ENCODE measurements at places on chromosomes 3 and 15.
A peak's percentile ranks its signal among the peaks of the same experiment; 100 is the strongest.

- DNase-seq = no peak
Observed at GRCh38 chr3:187185759-187186158, 11.5 kb upstream of the RTP1 start.

DNA sequence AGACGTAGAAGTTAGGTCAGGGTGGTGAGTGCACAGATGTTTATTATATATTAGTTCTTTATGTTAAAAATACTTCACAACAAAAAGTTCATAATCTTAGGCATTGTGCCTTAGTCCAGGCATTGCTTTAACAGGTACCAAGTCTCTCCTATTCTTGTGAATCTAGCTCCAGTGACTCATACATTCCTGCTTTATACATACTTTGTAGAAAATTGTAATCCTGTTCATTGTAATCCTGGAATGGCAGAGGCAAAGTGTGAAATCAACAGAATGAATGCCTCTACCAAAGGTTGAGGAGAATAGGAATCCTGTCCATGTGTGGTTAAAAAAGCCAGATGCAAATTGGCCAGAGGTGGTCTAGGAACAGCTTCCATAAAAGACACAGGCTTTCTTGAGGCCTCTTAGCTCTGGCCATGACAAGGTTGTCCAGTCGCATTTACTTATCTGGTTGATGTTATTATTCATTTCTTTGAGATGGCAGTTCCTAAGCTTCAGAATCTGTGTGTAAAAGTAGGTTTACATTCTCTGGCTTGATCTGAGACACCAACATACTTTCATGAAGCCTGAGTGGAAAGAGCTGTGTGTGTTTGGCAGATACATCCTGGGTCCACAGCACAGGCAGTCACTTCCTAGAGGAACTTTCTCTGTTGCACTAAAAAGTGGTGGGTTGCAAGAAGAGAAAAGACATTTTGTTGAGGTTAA, 109.0 kb downstream of the CDIN1 start:
- DNase-seq = peak; percentile 17

DNA sequence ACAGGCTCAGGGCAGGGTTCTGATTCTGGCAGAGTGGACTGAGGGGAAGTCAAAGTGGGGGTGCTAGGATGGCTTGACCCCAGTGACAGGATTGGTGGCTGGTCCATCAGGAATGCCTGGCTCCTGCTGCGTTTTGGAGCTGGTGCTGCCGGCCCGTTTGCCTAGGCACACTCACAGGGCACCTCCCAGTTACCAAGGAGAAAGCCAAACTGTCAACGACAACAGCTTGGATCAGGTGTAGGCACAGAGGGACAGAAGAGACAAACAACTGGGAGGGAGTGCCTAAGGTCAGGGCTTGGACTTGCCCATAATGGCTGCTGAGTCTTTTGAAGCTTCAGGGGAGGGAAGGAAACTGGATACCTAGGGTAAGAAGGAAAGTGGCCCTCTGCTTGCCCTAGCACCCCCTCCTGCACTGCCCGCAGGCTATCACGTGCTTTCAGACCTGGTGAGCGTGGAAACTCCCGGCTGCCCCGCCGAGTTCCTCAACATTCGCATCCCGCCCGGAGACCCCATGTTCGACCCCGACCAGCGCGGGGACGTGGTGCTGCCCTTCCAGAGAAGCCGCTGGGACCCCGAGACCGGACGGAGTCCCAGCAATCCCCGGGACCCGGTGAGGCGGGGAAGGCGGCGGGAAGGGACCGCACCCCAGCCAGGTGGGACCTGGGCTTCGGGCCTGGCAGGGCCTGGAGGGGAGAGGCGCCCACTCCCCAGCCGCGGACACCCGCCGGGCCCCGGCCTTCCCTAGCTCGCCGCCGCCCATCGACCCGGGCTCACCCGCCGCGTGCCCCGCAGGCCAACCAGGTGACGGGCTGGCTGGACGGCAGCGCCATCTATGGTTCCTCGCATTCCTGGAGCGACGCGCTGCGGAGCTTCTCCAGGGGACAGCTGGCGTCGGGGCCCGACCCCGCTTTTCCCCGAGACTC, 5.1 kb downstream of the DUOX1 start:
- DNase-seq = peak; percentile 52

DNA sequence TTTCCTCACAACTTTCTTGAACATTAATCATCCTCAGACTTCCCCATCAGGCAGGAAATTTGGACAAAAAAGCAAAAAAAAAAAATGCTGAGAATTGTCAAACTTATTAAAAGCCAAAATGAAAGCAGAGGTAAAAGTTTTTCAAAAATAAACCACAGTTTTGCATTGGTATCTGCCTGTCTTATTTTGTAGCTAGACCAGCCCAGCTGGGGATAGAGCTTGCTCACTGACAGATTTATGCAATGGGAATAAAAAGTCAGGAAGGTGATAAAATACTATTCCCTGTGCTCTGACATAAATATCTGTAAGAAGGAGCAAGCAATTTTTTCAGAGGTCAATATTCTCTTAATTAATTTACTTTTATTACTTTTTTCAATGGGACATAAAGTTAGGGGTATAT, 1006.7 kb upstream of the ALCAM start:
- no peak for DNase-seq

GRCh38 chr3:191869738-191870415, 408.9 kb downstream of the PYDC2 start:
- DNase-seq = no peak

- no peak for DNase-seq
Observed at GRCh38 chr3:143428294-143428693, 308.7 kb downstream of the CHST2 start.

DNA sequence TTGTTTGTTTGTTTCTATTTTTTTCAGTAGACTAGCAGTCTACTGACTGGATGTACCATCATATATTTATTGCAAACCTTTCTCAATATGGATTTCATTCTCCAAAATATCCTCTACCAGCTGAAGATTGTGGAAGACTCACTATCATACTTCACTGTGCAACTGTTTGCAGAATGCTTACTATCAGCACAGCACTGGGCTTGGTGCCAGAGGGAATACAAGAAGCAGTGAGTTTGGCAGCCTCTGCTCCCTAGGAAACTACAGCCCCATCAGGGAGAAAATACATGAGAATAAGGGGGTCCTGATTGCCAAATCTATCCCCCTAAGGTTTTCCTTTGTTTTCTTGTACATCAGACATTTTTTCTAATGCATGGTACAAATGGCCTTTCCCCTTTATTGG, 27.5 kb downstream of the AQP9 start:
- no peak for DNase-seq

- no peak for DNase-seq
Observed at GRCh38 chr3:139118835-139119234, 74.1 kb upstream of the PRR23C start.

GRCh38 chr3:197337656-197338055, 39.2 kb upstream of the DLG1 start:
- no peak for DNase-seq

DNA sequence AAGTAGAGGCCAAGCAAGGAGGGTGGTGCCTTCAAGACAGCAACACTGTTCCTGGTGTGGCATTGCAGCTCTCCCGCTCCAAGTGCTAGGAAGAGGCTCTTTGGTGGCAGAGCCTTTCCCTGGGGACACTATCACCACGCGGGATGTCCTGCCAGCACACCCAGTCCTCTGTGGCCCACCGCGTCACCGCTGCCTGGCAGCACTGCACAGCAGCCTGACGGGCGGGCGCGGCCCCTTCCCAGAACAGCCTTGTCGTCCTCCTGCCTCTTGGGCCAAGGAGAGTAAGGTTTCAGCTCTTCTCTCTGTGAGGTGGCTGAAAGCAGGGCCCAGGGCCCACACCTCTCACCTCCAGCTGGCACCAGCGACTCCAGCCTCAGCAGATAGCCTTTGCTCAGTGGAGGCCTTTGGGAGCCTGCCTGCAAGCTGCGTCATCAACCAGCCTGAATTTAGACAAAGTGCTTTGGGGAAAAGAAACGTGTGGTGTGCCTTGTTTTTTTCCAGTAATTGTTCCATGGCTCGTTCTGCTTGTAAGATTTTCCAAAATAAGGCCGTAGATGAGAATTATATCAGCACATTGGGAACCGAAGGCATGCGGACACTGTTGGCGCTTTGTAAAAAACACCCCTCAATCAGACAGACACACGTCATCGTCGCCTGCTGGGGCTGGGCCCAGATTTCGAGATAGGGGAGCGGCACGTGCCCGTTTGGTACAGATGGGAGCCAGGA, 65.0 kb downstream of the AAGAB start:
- no peak for DNase-seq

GRCh38 chr3:172702256-172702655, 8.6 kb downstream of the NCEH1 start:
- no peak for DNase-seq

DNA sequence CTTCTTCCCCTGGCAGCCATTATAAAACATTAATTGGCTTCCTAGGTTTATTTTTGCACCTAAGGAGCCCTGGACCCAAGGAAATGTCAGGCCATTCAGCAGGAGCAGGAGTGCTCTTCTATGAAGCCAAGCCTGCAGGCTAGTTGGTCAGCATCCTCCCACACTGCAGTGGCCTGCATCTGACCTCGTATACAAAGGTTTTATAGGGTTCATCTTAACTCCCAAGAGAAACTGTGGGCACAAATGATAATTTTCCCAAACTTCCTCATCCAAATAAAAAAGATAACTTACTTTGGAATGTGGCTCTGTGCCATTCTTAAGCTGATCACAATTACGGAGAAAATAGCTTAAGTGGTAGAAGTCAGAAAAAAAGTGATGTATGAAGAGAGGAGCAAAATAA, 19.4 kb downstream of the PLSCR1 start:
- DNase-seq = no peak

GRCh38 chr3:24968036-24968435, 460.0 kb upstream of the RARB start:
- DNase-seq = no peak

GRCh38 chr15:91039996-91040395, 17.6 kb upstream of the VPS33B start:
- DNase-seq = no peak

GRCh38 chr3:170274641-170275040, 52.4 kb downstream of the PRKCI start:
- DNase-seq = no peak

DNA sequence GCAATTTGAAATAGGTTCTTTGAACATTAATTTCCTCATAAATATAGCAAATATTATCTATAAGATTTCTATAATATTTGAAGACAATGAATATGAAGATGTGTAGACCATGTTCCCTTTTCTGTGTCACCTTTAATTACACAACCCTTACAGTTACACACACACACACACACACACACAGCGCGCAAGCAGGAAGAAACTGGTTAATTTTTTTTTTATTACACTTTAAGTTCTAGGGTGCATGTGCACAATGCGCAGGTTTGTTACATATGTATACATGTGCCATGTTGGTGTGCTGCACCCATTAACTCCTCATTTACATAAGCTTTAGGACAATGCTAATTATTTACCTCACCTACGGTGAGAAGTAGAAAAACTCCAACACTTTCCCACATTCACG, 122.9 kb downstream of the TPRG1 start:
- DNase-seq = no peak

GRCh38 chr15:75089456-75090387, 66.3 kb downstream of the PPCDC start:
- no peak for DNase-seq

GRCh38 chr3:42499478-42499871, 3.0 kb upstream of the VIPR1 start:
- DNase-seq = no peak

DNA sequence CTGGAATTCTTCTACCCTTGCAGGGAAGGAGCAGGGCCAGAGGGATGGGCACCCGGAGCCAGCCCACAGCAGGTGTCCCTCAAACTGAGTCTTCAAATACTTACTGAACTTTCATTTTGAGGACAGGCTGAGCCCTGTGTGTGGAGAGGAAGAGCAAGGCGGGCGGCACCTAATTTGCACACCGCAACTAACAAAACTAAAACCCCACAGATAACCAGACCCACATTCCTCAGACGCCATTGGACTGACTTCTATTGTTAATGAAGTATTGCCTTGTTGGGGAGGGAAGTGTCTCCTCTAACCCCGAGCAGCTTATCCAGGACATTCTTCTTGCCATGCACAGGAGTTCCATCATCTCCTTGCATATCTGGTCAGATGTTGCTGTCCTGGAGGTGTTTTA, 105.2 kb upstream of the NR2E3 start:
- DNase-seq = no peak

DNA sequence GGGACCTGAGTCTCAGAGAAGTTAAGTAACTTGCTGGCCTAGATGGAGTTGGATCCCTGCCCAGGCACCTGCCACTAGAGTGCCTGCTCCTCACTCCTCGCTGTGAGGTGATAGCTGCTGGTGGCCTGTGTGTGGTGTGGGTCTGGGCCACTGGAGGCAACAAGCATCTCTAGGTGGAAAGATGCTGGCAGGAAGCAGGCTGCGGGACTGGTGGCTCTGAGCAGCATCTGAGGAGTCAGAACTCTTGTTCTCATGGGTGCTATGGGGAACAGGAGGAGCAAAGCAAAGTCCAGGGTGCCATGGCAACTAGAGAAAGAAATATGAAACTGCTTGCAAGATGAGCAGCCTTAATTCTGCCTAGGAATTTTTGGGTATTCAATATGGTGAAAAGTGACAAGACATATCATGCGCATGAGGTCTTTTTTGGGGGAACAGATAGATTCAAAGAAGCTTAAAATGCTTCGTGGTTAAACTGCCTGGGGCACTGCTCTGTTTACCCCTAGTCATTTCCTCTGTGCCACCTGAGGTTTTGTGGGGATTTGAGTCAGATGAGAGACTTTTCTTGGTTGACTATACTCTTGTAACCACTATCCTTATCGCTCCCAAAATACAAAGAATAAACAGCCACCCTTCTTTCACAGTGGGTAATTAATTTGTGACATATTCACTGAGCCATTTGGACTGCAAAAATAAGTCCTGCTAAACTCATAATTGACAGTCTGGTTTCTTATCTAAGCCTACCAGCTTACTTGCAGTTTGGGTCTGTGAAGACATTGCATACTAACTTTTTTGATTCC, 50.3 kb downstream of the MED12L start:
- no peak for DNase-seq

- no peak for DNase-seq
Observed at GRCh38 chr3:51591231-51591630, 52.7 kb downstream of the RAD54L2 start.

GRCh38 chr15:83113881-83114674, 6.6 kb downstream of the TM6SF1 start:
- no peak for DNase-seq

GRCh38 chr3:58520403-58521335, 16.3 kb downstream of the ACOX2 start:
- no peak for DNase-seq

- DNase-seq = no peak
Observed at GRCh38 chr15:70090436-70091296, 7.1 kb downstream of the TLE3 start.

DNA sequence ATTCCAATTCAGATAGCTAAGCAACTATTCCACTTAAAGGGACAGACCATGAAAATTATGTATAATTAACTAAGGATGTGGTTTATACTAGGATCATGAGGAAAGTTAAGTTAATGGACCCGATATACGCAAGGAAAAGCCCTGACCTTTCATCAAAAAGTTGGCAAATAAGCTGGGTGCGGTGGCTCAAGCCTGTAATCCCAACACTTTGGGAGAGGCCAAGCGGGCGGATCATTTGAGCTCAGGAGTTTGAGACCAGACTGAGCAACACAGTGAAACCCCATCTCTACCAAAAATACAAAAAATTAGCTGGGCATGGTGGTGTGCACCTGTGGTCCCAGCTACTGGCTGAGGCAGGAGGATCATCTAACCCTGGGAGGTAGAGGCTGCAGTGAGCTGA, 39.6 kb downstream of the SCAP start:
- DNase-seq = no peak

Measured in HT-29 (cell line).